ENCODE measurements at places on chromosomes 1 and 21.

DNA sequence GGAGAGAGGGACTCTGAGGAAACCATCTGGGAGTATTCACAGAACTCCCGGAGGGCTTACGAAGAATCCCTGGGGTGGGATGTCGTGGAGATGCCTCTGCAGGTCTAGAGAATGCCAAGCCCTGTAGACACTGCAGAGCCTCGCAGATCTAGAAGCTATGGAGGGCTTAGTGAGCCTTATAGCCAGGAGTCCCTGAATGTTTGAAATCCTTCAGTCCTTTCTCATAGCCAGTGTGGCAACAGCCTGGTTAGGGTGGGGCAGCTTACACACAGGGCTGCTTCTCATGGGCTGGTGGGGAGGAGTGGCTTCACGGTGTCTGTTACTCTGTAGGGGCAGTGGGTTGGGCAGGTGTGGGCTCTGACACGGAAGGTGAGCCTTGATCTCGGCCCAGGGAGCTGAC, 44.2 kb upstream of the KDM4A start:
- no peak for DNase-seq

DNA sequence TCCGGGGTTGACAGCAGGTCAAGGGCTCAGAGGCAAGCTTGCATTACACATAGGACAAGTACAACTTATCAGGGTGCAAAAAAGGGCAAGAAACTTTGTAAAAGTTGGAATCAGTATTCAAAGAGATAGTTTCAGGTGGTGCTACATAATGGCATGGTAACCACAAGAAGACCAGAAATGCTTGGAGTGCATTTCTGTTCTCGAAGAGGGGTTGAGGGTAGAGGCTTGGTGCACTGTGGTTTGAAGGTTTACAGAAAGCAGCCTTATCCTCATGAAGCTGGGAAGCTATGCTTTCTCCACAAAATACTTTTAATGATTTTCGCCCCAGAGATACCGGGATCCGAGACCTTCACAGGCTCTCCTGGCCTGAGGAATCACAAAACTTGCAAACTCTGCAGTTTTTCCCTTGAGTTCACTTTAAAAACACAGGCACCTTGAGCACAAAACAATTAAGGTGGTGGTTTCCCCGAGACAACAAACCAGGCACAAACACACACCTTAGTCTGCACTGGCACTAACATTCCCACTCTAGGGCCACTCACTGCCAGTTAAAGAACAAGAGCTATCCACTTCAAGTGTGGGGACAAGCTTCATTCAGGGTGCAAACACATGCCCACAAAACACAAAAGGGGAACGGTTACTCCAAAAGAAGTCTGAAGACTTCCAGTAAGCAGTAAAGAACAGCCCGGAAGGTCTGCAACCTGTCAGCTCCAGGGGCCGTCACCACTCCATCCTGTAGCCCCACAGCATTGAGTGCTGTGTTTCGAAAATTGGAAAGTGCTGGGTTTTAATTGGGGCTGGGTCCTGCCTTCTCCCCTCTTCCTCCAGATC, 29.8 kb upstream of the NFIA start:
- DNase-seq, result no peak

- DNase-seq, result no peak
Measured at GRCh38 chr1:39159224-39160036, 45.1 kb upstream of the MACF1 start.

GRCh38 chr1:216186141-216186540, 237.1 kb downstream of the USH2A start:
- DNase-seq, result no peak

DNA sequence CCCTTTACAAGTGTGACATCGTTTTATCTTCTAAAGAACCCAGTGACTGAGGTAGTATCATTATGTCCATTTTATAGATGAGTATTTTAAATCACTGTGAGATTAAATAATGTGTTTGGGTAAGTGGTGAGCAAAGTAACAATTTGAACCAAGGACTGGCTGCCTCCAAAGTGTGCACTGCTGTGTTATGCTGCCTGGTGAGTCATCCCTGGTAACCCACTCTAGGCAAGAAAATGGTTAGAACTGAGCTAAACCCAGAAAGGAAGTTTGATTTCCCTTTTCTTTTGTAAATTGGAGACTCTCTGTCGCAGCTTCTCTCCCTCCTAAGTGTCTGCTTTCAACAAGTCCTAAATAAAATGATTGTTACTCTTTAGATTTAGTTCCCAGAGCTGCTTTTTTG, 342.8 kb upstream of the KAZN start:
- no peak for DNase-seq

DNA sequence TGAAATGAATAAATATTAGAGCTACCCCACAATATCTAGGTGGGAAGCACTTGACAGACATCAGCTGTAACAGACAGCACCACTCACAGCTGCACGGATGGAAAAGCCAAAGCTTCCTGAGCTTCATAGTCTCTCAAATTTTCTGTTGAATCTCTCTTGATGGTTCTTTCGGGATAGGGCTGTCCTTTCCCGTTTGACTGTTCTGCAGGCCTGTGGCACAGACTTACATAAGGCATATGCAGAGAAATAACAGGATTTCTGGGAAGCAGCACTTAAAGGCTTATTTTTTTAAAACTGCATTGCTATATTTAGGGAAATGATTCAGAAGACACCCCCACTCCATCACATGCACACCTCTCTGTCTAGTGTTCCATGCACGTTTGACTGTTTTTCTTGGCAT, 77.5 kb downstream of the ZNF648 start:
- DNase-seq, result no peak

DNA sequence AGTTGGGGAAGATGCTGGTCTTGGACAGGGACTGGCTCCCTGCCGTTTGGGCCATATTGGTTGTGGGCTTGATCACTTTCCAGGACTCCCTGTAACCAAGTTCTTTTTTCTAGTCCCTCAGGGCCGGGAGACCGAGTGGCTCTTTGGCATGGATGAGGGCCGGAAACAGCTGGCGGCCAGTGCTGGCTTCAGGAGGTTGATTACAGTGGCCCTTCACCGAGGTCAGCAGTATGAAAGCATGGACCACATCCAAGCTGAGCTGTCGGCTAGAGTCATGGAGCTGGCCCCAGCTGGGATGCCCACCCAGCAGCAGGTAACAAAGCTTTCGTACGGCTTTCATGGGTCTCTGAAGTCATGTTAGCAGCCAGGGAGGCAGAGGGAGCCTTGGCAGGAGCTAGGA, 4.3 kb downstream of the METTL13 start:
- no peak for DNase-seq

DNA sequence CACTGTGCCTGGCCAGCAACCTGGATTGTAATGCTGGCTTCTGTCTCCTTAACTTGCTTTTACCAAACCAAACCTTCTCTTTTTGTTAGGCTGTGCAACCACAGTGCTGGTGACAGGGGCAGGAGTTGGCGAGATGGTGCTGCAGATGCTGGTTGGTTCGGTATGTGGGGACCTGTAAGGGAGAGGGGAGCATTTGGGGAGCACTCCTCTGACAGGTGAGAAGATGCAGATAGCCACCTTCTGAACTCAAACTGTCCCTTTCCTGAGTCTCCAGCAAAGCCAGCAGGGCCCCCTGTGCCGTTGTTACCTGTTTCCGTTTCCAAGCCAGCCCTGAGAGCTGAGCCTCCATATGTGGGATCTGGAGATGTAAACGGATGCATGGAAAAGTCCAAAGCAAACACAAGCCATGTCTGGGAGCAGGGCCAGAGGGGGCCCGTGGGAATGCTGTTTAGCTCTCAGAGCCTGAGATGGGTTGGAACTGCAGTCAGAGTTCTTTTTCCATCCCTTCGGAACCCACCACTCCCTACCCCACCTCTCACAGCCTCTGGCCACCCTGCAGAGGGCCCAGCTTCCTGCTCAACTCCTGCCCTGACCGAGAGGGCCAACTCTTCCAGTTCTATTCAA, 34.0 kb downstream of the ELK4 start:
- no peak for DNase-seq

GRCh38 chr1:178258536-178258935, 164.6 kb downstream of the RASAL2 start:
- DNase-seq, result no peak

DNA sequence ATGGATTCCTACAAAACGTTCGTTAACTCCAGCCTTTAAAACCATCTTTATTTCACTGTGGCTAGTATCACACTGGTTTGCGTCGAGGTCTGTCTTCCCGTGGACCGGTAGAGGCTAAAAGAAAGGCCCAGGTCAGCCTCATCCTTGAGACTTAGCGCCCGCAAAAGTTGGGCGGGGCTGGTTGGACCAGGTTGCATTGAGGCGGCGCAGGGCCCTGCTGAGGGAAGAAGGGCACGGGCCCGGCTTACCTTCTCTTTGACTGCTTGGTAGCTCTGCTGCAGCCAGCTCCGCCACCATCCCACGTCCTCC, 455 bp downstream of the BSDC1 start:
- peak; percentile 46 for DNase-seq

DNA sequence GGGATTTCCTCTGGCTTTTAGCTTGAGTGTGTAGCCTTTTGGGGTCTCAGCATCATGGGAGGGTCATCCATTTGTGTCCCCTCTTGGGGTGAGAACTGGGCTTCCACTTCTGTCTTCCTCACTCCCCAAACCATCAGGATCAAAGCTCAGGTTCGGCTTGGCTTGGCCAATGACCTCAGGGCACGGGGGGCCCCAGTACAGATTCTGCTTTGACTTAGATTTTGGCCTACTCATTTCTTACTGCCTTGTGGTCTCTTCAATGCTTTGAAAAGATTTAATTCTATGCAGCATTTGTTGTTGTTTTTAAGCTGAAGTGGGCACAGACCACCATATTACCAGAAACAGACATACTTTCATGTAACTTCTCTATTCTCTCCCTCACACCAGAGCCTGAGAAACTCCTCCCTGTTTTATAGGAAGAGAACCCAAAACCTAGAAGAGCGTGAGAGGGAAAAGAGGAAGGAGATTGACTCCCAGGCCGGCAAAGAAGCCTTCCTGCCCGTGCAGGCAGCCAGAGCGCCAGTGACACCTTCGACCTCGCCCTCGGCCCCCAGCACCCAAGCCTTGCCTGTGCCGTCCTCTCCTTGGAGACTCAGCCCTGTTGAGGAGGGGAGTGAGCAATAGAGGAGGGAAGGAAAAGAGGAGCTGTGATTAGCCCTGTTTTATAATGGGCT, 1.9 kb upstream of the S100A3 start:
- DNase-seq, result no peak

- no peak for DNase-seq
Measured at GRCh38 chr21:16125274-16125673, 395.5 kb downstream of the USP25 start.

DNA sequence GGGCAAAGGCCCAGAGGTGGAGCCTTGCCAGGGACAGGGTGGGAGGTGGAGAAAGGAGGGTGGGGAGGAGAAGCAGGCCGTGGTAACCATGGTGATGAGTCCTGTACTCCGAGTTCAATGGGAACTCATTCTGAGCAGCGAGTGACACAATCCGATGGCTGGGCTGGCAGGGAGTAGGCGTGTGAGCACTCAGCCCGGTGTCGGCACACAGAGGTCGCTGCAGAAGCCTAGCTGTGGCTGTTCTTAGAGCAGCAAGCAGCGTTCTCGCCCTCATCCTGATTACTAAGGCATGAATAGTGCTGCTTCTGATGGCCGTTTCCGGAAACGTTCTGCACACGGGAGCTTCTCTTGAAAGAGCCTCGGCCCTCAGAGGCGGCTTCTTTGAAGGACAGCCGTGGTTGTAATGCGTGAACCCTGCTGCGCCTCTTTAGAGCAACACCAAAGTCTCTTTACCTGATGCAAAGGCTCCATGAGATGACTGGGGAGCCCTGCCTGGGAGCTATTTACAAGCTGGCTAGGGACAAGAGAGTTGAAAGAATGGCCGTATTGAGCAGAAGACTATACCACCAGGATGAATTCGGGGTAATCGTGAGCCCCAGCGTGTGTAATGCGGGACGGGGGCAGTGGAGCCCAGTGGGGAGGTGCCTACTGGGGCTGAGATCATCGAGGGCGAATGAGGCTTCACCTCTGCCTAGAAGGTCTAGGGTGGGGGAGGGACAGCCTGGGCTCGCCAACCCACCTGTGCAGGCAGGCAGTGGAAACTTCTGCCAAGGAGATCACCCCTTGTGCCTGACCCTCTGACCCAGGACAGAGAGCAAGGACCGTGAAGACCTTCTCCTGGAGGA, 72.8 kb upstream of the PAX7 start:
- peak; percentile 6 for DNase-seq

GRCh38 chr1:22951796-22952195, 20.9 kb downstream of the LACTBL1 start:
- DNase-seq, result no peak

GRCh38 chr1:39575191-39576015, 1.2 kb downstream of the PABPC4 start:
- DNase-seq, result peak; percentile 34

- no peak for DNase-seq
Measured at GRCh38 chr1:167791281-167792187, 69.8 kb downstream of the MPZL1 start.

GRCh38 chr1:24688621-24689195, 45.6 kb downstream of the SRRM1 start:
- peak; percentile 55 for DNase-seq

DNA sequence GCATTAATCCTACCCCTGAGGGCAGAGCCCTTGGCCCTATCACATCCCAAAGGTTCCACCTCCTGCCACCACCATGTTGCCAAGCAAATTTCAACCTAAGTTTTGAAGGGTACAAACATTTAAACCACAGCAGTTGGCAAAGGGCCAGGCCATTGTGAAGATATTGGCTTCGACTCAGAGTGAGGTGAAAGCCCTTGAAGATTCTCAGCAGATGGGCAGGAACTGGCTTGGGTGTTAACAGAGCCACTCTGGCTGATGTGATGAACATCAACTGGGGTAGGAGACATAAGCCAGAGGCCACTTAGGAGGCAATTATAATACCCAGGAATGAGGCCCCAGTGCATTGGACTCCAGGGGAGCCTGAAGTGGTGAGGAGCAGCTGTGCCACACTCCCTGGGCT, 207.7 kb upstream of the KAZN start:
- DNase-seq, result no peak

DNA sequence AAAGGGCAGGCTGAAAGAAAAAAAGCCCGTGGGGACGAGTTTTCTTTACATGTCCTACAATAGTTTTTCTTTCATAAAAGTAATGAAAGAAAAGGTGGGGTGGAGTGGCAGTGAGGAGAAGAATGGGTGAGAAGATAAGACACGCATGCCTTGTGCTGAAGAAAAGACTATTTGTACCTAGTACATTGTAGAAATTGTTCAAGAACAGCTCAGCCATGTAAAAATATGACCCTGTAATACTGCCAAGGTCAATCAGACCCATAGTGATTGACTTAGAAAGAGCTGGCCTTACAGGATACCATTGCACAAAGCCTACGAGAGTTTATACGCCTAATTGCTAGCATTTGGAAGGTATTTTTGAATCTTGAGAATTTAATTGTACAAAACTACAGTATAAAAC, 126.0 kb upstream of the NRIP1 start:
- DNase-seq, result no peak

GRCh38 chr1:29747196-29747595, 510.9 kb downstream of the PTPRU start:
- DNase-seq, result no peak

Measured in hypothalamus (tissue), 51 donors.